ENCODE measurements at places on chromosomes 2 and 18.
A peak's percentile ranks its signal among the peaks of the same experiment; 100 is the strongest.

DNA sequence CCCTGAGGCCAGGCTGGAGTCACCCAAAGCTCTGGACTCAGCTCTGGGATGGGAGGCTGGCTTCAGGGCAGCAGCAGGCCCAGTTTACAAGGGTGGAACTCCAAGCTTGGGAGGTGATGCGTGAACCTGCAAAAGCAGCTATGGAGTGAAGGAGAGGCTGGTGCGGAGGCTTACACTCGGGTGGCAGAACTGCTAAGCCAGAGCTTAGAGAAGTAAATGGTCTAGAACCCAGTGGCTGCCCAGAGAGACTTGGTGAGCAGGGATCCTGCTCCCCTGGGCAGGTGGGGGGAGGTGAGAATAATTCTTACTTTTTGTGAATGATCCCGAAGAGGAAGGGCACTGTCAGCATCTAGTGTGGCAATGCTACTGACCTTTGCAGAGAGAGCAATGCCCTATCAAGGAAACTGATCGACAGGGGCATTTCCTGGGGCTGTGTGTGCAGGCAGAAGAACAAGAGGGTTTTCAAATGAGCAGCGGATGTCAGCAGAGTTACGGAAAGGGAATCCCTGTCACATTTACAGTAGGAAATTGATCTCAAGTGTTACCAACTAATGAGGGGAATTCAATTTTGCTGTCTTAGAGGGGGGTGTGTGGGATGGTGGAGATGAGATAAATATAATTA is 80.4 kb downstream of the TGFA start:
- DNase-seq = no peak

GRCh38 chr2:14011190-14011589 is 621.3 kb upstream of the LRATD1 start:
- DNase-seq = no peak

DNA sequence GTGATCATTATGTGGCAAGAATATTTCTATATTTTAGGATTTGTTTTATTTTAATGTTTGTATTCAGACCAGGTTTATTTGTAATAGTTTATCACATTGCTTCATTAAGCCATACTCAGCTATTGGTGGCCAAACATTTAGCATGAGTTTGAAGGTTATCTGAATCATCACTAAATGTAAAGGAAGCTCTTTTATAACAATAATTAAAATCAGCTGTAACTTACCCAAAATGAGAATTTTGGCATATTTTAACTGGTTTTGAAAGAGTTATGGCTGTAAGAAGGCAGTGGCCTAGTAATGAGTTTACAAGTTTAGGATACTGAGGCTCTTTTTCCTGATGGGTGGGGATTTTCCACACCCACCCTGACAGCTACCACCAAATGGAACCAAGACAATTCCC is 177.8 kb downstream of the EN1 start:
- no peak for DNase-seq

DNA sequence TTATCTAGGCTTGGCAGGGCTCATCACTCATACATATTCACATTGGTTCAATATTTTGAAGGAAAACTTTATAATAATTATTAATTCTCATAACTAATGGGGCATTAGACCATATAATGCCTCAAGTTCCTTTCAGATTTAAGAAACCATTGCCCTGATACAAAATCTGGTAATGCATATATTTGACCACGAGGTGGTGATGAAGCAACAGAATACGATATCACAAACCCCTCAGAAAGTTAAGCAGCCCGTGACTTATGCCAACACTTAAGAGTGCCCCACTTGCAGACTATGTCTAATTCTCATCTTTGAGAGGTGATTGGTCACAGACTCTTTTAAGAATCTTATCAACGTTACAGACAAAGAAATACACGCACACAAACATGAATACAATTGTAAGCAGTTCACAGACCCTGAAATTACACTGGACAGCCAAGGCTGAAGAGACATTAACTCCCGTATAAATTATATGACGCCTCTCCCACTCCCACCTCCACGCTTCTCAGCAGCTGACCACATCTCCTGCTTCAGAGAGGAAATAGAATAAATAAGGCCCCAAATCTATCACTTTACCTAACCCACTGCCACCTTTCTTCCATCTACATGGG is 20.7 kb upstream of the DNAH6 start:
- DNase-seq = peak; percentile 19

DNA sequence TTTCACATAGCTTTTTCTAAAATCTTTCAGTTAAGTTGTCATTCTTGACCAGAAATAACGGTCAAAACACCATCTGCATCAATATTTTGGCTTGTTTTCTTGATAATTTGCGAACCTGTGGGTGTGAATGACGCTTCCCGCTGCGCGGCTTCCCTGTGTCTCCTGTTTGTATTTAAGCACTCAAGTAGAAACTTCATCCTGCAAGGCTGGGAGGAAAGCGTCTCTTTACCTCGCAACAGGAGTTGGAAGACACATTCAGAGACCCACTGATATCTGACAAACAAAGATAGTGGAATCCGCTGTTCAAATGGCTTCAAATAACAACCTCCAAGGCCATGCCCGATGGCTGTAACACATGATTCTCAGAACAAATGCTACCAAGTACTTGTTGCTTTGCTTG is 704.9 kb downstream of the DCDC2C start:
- peak; percentile 37 for DNase-seq

DNA sequence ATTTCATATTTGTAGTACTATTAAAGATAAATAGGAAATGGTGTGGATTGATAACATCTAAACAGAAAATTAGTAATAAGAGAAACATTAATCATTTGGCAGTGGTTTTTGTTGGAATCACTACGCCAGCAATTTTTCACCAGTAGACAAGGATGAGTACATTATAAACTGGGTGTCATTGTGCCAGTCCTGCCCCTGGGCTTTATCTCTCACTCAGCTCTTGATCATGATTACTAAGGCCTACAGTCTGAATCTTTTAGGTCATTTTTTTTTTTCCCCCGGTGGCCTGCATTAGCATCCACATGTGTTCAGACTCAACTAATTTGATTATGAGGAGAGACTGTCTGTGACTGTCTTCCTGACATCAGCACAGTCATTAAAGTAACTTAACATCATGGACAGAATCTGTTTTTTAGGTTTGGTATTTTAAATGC is 16.2 kb downstream of the GULP1 start:
- DNase-seq = no peak

DNA sequence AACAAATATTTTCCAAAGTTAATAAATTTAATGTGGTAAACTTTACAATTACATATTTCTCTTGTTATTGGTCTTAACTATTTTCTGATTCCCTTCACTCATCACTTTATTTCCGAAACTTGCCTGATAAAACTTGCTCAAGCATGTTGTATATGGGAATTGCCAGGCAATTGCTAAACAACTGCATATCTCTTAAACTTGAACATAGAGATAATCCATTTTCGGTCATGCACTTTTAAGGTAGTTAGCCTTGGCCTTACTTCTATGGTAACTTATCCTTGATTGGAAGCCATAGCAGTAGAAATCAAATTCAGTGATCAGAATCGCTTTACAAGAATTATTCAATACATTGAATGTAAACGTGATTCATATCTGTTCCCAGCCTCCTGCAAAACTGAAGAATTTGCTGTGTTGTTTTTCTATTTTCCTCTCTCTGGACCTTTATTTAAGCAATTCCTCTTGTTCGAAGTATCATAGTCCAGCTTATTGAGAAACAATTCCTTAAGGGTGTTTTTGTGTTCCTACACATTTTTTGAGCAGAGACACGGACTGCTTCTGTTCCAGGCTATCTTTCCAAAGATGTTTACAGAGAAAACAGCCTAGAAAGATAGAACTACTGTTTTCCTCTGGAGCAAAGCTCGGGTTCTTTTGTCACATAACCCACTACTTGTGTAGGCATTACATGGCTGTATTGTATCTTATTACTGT is 674.3 kb downstream of the IRS1 start:
- no peak for DNase-seq

DNA sequence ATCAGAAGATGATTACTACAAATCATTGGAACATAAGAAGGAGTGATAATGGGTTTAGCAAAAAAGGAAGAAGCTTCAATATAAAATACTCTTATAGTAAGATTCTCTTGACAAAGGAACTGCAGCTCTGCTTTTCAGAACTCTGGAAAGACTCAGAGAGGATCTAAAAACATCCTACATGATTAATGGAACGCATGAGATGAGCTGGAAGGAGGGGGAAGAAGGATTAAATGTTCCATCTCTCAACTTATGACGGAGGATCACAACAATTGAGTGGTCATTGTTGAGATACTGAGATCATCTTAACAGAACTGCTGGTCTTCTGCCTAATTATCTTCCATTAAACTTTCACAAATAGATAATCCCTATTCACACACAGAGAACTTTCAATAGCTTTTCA is 267.5 kb upstream of the SLC8A1 start:
- DNase-seq = no peak

DNA sequence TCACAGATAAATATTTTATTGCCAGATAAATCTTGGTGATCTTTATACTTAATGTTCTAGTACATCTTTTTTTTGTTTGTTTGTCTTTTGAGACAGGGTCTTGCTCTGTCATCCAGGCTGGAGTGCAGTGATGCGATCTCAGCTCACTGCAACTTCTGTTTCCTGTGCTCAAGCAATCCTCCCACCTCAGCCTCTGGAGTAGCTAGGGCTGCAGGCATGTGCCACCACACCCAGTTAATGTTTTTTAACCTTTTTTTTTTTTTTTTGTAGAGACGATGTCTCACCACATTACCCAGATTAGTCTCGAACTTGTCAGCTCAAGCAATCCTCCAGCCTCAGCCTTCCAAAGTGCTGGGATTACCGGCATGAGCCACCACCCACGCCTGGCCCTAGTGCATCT is 9.1 kb upstream of the C1GALT1C1L start:
- no peak for DNase-seq

DNA sequence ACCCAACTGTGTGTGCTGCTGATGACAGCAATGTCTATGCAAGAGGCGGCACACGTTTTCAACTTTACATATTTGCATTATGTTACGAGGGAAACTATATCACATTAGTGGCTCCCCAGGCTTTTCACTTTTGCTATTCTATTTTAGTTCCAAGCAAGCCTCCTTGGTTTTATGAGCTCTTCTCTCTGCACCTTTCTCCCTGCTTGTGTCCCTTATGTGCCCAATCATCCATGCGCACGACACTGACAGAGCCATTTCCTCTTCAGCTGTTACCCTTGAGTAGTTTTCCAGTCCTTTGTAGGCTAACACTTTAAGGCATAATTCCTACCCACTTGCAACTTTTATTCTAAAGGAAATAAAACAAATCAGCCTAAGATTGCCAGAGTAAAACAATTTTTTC is 154.3 kb downstream of the TCF4 start:
- no peak for DNase-seq

GRCh38 chr2:151326554-151326953 is 30.8 kb upstream of the TNFAIP6 start:
- no peak for DNase-seq

DNA sequence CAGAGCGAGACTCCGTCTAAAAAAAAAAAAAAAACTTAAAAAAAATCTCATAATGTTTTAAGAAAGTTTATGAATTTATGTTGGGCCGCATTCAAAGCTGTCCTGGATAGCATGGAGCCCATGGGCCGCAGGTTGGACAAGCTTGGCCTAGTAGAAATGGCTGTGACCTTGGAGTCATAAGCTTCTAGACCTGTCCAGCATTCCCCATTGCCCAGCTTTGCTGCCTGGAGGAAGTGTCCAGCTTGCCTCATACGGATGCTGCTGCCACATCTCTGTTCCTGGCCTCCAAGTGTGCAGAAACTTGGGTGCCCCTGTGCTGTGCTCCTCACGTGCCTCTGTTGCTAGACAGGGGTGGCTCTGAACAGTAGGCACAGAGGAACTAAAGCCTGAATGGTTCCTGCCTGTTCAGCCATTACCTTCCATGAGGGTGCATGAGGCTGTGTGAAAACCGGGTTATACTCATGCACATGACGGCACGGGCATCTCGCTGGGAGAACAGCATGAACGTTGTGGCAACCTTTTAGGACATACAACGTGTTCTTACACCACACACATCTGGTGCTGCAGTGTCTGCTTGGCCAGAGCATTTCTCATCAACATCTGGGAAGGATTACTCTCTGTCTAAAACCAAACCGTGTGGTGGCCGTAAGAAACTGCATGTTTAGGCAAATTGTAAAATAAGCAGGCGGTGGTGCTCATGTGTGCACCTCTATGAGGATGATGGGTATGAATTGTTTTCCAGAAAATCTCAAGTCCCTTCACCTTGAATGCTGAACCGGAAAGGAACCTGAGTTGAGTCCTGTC is 38.2 kb downstream of the FHOD3 start:
- DNase-seq = no peak

- DNase-seq = no peak
These were observed 117.2 kb downstream of the GATA6 start for GRCh38 chr18:22286585-22286984.

DNA sequence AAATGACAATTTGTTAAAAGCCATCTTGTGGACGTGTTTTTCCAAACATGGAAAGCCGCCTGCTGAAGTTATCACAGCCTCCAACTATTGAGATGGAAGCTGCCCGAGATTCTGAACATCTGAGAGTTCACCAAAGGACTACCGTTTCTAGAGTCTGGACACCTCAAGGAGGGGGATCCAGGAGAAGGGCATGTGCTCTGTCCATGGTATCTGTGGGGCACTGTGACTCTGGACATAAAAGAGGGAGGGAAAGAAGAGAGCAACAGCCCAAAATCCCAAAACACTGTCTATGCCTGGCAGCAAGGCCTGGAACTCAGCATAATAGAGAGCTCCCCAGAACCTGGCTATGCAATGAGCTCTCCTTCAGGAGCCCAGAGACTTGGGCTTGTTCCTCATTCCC is 319.9 kb downstream of the EN1 start:
- DNase-seq = no peak

GRCh38 chr2:178225006-178225805 is 30.9 kb downstream of the OSBPL6 start:
- DNase-seq = no peak

- DNase-seq = no peak
These were observed 876.0 kb downstream of the SLC4A3 start for GRCh38 chr2:220503431-220503830.

GRCh38 chr2:179843541-179843940 is 17.9 kb downstream of the ZNF385B start:
- DNase-seq = no peak

GRCh38 chr2:94947097-94948016 is 76.1 kb downstream of the TEKT4 start:
- peak; percentile 1 for DNase-seq

DNA sequence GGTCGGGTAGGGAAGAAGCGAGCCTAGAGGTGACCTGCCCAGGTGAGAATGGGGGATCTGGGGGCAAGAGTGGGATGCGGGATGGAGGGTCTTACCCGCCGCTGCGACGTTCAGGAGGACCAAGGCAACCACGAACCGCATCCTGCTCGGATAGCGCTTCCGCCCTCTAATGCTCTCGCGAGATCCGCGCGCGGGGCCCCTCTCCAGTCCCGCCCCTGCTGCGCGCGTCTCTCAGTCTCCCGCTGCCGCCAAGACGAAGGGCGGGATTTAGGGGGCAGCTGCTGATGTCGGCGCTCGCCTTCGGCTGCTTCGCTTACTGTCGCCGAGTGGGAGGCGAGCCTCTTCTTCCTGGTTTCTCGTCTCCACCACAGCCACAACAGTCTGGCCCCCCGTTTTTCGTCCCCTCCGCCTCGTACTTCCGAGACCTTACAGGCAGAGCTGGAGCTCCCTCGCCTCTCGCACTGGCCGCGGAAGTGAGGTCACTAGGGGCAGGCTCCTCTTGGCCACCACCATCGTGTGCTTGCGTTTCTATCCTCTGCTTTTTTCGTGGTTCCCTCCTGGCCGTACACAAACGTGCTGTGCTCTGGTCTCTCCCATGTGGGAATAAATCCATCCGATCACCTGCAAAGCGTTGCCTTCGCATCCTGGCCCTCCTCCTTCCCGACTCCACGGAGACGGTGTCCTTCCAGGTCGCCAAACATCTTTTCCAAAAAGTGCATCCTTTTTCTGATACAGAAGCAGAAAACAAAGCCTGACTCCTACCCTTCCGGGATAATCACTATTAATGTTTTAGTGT is at the start of gene TGOLN2:
TSS of gene TGOLN2 (minus strand) at position 168 of the 796 bp plus-strand sequence. CDS start at position 141, 27 bp downstream.
- DNase-seq = peak; percentile 94
